ENCODE measurements at places on chromosomes 5 and 9.

DNA sequence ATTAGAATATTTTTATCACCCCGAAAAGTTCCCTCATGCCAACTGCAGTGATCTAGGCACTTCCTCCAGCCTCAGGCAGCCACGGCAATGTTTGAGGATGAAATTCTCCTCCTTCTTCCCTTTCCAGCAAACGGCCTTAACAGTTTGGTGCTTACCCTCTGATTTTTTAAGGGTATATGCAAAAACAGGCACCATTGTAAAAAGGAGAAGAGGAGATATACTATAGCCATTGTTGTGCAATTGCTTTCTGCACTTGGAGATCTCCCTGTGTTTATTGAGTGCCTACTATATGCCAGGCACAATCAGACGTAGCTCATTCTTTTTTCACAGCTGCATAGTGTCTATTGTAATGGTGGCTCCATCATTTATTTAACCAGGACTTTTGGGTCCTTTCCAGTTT, 29.4 kb downstream of the GSN start:
- DNase-seq = no peak

GRCh38 chr5:156407251-156407650, 80.3 kb downstream of the SGCD start:
- DNase-seq = no peak

DNA sequence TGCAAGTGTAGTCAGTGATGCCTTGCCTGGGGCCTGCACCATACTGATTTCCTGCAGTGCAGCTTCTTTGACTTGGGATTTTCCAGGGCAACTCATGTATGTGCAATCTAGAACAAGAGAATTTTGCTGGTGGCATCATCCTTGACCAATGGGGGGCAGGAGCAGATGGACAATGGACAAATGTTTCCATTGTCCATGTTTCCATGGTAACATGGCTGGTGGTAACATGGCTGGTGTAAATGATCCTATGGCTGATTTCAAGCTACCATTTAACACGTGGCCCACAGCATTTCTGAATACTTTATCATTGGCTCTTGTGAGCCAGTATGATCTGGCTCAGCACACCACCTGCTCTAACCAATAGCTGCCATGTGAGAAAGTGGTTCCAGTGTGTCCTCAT, 130.1 kb upstream of the OSMR start:
- DNase-seq = no peak

GRCh38 chr9:94153905-94154304, 69.6 kb downstream of the PTPDC1 start:
- DNase-seq = no peak

DNA sequence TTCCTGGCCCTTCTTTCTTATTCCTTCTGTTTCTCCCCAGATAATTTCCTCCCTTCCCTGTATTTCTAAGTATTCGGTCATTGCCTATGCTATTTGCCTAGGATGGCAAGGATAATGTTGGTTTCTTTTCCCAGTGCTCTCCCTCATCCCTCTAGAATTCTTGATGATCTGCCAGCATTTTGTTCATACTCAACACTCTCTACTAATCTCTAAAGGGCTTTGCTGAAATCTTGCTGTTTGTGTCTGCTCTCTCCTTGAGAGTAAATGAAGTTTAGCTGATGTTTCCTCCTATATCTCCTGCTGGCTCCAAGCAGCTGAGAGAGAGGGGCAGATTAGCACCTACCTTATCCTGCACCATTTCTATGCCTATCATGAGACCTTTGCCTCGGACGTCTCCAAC, 38.1 kb downstream of the AGXT2 start:
- no peak for DNase-seq

DNA sequence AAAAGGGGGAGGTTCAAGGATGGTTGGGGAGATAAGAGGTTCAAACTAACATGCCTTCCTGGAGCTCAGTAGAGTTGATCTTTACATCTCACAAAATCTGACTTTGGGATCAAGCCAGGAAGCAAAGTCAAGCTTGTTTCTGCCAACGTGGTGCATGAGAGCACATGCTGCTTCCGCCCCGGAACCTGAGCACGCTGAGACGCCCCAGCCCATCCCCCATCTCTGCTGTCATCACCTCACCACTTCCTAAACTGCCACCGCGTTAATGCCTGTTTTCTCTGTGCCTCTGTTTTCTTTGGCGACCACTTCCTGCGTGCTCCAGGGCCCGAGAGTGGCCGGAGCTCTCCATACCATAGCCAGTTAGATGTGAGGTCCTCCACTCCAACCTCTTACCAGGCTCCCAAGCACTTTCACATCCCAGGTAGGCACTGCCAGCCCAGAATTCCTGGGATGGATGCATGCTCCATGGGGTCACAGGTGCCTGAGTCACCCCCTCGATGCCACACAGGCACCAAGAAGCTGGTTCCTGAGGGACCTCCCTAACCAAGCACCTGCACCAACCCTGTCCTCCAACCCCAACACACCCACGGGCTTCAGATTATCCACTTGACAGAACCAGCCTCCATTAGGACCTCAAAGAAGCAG, 31.2 kb upstream of the AFAP1L1 start:
- no peak for DNase-seq

GRCh38 chr9:109510506-109510905, 12.4 kb upstream of the PTPN3 start:
- DNase-seq = no peak

- DNase-seq = no peak
Measured at GRCh38 chr5:120942596-120943350, 478.7 kb downstream of the PRR16 start.

- no peak for DNase-seq
Measured at GRCh38 chr5:83096660-83097339, 19.5 kb downstream of the XRCC4 start.

GRCh38 chr5:158061451-158061850, 202.5 kb upstream of the CLINT1 start:
- no peak for DNase-seq

- no peak for DNase-seq
Measured at GRCh38 chr5:175896301-175897040, 25.1 kb downstream of the CPLX2 start.

DNA sequence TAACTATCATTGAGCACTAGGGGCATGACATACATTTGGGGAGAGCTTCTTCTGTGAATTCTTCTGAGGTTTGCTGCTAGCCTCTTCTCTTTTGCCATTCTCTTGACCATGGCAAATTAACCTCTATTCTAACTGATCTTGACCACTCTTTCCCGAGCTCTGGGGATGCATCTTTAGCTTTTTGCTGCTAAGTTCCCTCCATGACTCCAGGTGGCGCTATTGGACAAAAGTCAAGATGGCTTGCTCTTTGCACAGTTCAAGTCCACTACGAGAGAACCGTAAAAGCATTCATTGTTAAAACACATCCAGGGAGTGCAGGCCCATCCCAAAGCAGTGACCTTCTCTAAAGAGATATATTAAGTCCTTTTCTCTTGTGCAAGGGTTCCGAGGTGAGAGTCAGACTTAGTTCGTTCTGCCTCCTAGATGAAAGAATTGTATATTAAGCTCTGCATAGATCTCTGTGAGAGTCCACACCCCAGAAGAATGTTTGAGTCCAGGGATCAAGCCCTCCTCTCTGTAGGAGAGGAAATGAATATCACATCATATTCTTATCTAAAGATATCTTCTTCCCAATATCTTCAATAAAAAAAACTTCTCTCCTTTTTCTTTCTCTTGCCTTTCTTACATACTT, 1152.9 kb upstream of the CDH6 start:
- no peak for DNase-seq

- no peak for DNase-seq
Measured at GRCh38 chr5:97488126-97488668, 305.1 kb upstream of the RIOK2 start.

GRCh38 chr9:127181595-127182190, 59.3 kb upstream of the ANGPTL2 start:
- DNase-seq = no peak
